ENCODE measurements at places on chromosomes 2 and 18. TPM values are rescaled to one million over a fixed set of nuclear protein-coding genes. Genes with fewer than 3 reads are reported as not detected.

PLGLB1 gene
- total RNA-seq = not detected

TMEM37 gene
- total RNA-seq = not detected

CHRNG gene
- not detected for total RNA-seq

CCBE1 gene
- not detected for total RNA-seq

KIF5C gene
- total RNA-seq = 24.5 TPM

EGR4 gene
- 0.07 TPM for total RNA-seq

CHRND gene
- total RNA-seq = not detected

ST8SIA5 gene
- total RNA-seq = not detected

NYAP2 gene
- total RNA-seq = not detected

GTF2A1L gene
- not detected for total RNA-seq

ABI2 gene
- total RNA-seq = 34.0 TPM

CAPN14 gene
- total RNA-seq = 1.1 TPM

CDH20 gene
- total RNA-seq = not detected

Data from activated naive CD4-positive, alpha-beta T cell treated with anti-CD3 and anti-CD28 coated beads for 36 hours (primary cell).